ENCODE measurements at places on chromosomes 3 and 15.

DNA sequence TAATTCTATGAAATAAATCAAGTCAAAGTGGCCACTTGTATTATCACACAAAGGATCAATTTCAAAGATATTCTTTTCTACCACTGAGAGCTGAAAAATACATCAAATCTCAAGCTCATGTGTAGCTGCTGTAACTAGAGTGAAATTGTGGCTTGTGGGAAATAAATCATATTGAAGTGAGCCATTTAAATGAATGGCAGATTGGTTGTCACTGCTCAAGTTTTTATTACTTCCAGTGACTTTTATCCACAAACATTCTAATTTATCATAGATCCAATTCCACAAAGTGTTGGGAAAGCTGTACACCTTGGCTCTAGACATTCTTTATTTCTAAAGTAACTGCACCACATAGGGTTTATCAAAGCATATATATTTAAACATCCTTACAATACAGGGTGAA is 285.4 kb downstream of the CNTN3 start:
- no peaks in the 10 kb centered on the region for H3K27me3 ChIP-seq
- H3K27ac ChIP-seq: no peak overlapping the region
- H3K4me3 ChIP-seq: no peak overlapping the region
- H3K36me3 ChIP-seq: no peaks in the 10 kb centered on the region
- no peaks in the 10 kb centered on the region for H3K4me1 ChIP-seq

DNA sequence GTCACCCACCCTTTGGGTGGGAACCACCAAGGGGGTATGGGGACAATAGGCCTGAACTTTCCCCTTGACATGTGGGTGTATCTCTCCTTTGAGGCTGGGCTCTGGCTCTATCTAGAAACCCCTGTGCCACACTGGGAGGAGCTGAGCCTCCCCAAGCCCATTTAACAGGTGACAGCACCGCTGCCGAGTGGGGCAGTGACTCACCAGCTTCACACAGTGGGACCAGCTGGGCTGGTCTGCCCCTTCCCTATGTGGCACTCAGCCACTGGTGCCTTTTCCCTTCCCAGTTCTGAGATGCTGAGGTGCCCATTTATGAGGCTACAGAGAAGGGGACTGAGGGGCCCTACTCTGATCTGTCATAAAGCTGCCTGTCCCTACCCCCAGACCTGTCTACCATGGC is 5.1 kb downstream of the PSTPIP1 start:
- no peak overlapping the region for H3K27ac ChIP-seq
- no peak overlapping the region for H3K4me3 ChIP-seq
- H3K27me3 ChIP-seq: no peaks in the 10 kb centered on the region
- H3K4me1 ChIP-seq: no peaks in the 10 kb centered on the region

- H3K36me3 ChIP-seq: no peaks in the 10 kb centered on the region
- H3K4me1 ChIP-seq: peaks cover 22% of the 10 kb centered on the region
- no peak overlapping the region for H3K27ac ChIP-seq
- no peaks in the 10 kb centered on the region for H3K27me3 ChIP-seq
Measured at GRCh38 chr3:195081242-195081963, 189.6 kb downstream of the XXYLT1 start.

GRCh38 chr3:23900744-23901143 is 16.0 kb downstream of the NKIRAS1 start:
- no peak overlapping the region for H3K27ac ChIP-seq
- no peak overlapping the region for H3K4me3 ChIP-seq
- H3K4me1 ChIP-seq: no peaks in the 10 kb centered on the region
- no peaks in the 10 kb centered on the region for H3K27me3 ChIP-seq
- H3K36me3 ChIP-seq: peaks cover 9% of the 10 kb centered on the region

- no peaks in the 10 kb centered on the region for H3K36me3 ChIP-seq
- H3K27me3 ChIP-seq: no peaks in the 10 kb centered on the region
- H3K4me3 ChIP-seq: no peak overlapping the region
- no peak for DNase-seq
- peaks cover 43% of the 10 kb centered on the region for H3K4me1 ChIP-seq
Measured at GRCh38 chr3:160768918-160769317, 12.9 kb downstream of the PPM1L start.

DNA sequence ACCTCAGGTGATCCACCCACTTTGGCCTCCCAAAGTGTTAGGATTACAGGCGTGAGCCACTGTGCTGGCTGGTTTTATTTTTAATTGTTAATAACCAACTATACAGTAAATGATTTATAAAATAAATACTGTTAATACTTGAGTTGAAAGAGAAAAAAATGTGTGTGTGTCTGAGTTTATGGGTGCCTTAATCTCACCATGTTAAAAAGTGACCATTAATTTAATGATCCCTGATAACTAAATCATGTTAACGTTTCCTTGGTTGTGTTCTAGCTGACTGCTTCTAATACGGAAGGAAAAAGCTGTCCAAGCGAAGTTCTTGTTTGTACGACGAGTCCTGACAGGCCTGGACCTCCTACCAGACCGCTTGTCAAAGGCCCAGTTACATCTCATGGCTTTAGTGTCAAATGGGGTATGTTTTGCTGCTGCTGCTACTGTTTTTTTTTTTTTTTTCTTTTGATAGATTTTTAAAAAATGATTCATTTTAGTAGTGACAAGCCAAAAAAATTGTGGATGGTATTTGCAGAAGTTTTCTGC is 113.5 kb downstream of the GHSR start:
- H3K27me3 ChIP-seq: no peaks in the 10 kb centered on the region
- no peak overlapping the region for H3K27ac ChIP-seq
- peaks cover 6% of the 10 kb centered on the region for H3K4me1 ChIP-seq
- H3K36me3 ChIP-seq: peaks cover 85% of the 10 kb centered on the region
- DNase-seq: no peak

GRCh38 chr3:186360779-186361178 is 1.3 kb downstream of the DGKG start:
- H3K27ac ChIP-seq: peak overlapping the region; percentile 63
- no peaks in the 10 kb centered on the region for H3K27me3 ChIP-seq
- peak; percentile 67 for DNase-seq
- H3K36me3 ChIP-seq: no peaks in the 10 kb centered on the region
- peak overlapping the region; percentile 51 for H3K4me3 ChIP-seq

DNA sequence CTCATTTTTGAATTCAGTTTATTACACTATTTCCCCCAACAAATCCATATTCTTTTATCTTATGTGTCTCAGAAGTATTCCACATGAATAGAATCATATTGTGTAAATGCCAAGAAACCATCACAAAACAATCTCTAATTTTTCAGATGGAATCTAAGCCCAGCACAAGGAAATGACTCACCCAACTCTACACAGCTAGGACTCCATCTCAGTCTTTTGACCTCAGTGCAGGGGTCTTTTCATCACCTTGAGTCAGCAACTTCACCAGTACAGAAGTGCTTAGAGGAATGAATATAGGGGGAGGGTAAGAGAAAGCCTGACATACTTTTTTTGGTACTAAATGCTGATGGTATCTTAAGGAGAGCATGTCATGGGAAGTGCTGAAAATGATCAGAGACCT is 169.3 kb upstream of the LRRN1 start:
- H3K27me3 ChIP-seq: no peaks in the 10 kb centered on the region
- no peak overlapping the region for H3K4me3 ChIP-seq
- no peak overlapping the region for H3K27ac ChIP-seq
- no peaks in the 10 kb centered on the region for H3K4me1 ChIP-seq
- H3K36me3 ChIP-seq: no peaks in the 10 kb centered on the region

- H3K36me3 ChIP-seq: no peaks in the 10 kb centered on the region
- no peak overlapping the region for H3K27ac ChIP-seq
- no peak overlapping the region for H3K4me3 ChIP-seq
- no peaks in the 10 kb centered on the region for H3K4me1 ChIP-seq
- no peak for DNase-seq
Measured at GRCh38 chr3:111336511-111336910, 205.5 kb upstream of the CD96 start.

- H3K4me3 ChIP-seq: peak overlapping the region; percentile 98
- peak; percentile 80 for DNase-seq
- no peaks in the 10 kb centered on the region for H3K36me3 ChIP-seq
- H3K27me3 ChIP-seq: no peaks in the 10 kb centered on the region
- H3K27ac ChIP-seq: peak overlapping the region; percentile 98
Measured at GRCh38 chr15:68818769-68819494, 1.8 kb downstream of the ANP32A start.

DNA sequence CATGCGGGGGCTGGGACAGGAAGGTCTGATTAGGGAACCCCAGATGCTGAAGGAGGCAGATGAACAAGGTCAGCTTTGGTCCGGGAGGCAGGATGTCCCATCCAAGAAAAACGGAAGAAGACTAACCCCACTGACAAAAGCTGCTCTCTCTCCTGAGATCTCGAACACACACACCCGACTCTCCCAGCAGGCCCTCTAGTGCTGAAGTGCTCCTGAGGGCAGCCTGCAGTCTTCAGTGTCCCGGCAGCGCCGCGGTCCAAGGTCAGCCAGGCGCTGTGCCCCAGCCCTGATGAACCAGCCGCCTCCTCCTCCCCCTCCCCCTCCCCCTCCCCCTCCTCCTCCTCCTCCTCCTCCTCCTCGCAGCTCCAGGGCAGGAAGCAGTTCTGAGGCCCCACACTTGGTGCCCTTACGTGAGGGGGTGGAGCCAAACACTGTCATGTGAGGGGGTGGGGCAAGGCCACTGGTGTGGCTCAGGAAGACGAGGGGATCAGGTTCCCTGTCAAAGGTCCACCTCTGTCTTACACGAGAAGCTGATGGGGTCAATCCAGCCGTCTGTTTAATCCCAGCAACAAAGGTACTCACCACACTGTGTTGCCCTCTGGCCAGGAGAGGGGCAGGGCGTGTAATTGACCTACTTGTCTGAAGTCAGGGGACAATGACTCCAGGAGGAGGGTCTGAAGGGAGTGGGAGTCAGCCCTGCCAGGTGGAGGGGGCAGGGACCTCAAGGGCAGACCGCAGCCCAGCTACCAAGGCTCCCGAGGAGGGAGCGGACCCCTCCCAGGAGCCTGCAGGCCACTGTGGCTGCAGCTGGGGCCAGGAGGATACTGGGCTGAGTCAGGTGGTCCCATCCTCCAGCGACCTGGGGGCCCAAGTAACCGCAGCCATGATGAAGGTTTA is 34.3 kb downstream of the PRR23E start:
- H3K4me3 ChIP-seq: no peak overlapping the region
- H3K36me3 ChIP-seq: no peaks in the 10 kb centered on the region
- no peak overlapping the region for H3K27ac ChIP-seq
- no peaks in the 10 kb centered on the region for H3K4me1 ChIP-seq
- peaks cover 13% of the 10 kb centered on the region for H3K27me3 ChIP-seq
- no peak for DNase-seq

GRCh38 chr15:58748040-58748851 is 1.3 kb downstream of the ADAM10 start:
- DNase-seq: no peak
- peak overlapping the region; percentile 96 for H3K4me3 ChIP-seq
- no peaks in the 10 kb centered on the region for H3K36me3 ChIP-seq
- H3K27me3 ChIP-seq: no peaks in the 10 kb centered on the region
- H3K4me1 ChIP-seq: peaks cover 26% of the 10 kb centered on the region

DNA sequence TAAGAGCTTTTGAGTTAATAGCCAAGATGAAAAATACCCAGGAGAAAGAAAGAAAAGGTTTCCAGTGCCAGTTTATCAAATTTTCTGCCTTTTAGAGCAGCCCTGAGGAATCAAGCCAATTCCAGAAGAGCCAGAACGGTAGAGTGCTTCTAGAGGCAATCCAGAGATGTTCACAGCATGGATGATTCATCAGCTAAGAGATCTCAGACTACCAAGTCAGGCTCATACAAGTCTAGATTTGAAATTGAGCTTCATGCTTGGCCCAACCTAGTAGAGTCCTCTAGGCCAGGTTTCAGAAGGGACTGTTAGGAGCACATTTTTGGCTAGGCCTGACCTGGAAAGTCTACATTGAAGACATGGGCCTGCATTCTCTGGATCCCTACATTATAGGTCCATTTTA is 15.5 kb downstream of the WDR48 start:
- no peak for DNase-seq
- no peaks in the 10 kb centered on the region for H3K4me1 ChIP-seq
- H3K4me3 ChIP-seq: no peak overlapping the region
- peaks cover 6% of the 10 kb centered on the region for H3K36me3 ChIP-seq
- no peak overlapping the region for H3K27ac ChIP-seq
- H3K27me3 ChIP-seq: no peaks in the 10 kb centered on the region

DNA sequence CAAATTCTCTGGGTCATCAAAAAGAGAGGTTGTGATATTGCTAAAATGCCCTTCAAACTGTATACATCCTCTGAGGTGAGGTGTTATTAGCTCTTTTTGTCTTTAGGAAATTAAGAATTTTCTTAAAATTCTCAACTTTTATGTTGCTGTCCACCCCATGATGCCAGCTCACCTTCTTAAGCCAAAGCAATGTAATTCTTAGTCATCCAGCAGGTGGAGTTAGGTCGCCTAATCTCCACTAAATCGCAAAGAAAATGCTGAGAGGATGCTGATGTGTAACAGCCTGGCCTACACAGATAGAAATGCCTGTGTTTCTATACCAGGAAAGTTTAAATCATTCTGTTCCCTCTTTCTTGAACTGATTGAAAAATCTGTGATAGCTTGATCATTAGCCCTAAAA is 770.2 kb upstream of the ALCAM start:
- H3K27me3 ChIP-seq: no peaks in the 10 kb centered on the region
- H3K4me1 ChIP-seq: no peaks in the 10 kb centered on the region
- no peak overlapping the region for H3K4me3 ChIP-seq
- DNase-seq: no peak
- H3K36me3 ChIP-seq: no peaks in the 10 kb centered on the region
- no peak overlapping the region for H3K27ac ChIP-seq

DNA sequence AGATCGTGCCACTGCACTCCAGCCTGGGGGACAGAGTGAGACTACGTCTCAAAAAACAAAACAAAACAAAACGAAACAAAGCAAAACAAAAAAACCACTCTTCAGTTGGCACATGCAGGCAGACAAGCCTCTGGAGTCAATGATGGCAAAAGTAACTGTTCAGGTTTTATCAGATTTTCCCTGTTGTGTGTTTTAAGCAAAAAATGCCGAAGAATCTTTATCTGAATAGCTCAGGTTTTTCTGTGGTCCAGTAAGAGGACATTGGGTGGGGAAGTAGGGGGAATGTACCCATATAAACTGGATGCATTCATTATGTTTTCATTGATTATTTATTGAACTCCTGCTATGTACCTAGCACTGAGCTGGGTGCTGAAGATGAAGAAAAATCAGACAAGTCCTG is 20.8 kb upstream of the BCL2A1 start:
- no peak for DNase-seq
- H3K27ac ChIP-seq: no peak overlapping the region
- H3K4me1 ChIP-seq: peaks cover 4% of the 10 kb centered on the region
- no peaks in the 10 kb centered on the region for H3K27me3 ChIP-seq
- no peaks in the 10 kb centered on the region for H3K36me3 ChIP-seq

DNA sequence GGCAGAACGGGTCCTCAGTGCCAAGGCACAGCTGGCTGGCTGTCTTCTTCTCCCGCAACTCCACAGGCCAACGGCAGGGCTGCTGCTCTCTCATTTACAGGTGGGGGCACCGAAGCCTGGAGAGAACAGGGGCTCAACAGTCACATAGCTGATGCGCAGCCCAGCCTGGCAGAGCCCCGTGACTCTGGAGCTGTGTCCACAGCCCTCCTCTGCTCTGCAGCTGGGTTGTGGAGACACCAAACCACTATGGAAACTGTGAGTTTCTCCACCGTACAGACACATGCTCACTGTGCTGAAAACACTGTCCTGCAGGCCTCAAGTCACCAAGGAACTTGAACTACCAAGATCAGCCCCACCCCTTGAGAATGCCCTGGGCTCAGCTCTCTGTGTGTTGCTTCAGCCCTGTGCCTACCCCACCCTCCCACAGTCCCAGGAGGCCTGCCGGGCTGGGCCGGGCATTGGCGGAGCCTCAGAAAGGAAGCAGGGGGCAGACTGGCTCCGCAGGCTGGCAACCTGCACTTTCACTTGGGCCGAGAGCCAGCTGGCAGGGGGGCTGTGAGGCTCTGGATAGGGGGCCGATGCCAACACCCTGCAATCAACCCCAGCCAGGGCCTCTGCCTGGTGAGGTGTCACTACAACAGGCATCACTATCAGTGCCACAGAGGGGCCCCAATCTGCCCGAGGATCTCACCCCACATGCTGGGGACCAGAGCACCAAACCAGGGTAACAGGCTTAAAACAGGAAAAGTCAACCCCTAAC is 113.7 kb upstream of the RPL32 start:
- DNase-seq: peak; percentile 94
- peak overlapping the region; percentile 77 for H3K27ac ChIP-seq
- H3K4me3 ChIP-seq: no peak overlapping the region
- peaks cover 62% of the 10 kb centered on the region for H3K4me1 ChIP-seq

Measured in sigmoid colon (tissue), 7 donors.